ENCODE measurements at places on chromosomes 11 and 22.

DNA sequence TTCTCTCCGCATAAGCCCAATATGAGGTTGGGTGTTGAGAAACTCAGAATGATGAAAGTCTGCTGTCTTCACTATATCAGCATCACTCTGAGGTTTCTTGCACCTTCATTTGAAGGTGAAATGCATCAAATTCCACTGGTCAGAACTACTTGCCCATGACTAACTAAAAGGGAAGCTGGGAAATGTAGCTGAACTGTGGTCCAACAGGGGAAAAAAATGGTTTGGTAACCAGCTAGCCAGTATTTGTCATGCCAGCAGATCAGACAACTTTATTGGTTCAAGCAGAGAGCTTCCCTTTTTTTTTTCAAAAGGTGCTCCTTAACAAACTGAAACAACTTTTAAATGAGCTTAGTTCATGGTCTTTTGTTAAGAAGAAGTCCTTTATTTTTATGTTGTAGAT lies 14.2 kb upstream of the PIK3C2A start:
- no peak for DNase-seq

DNA sequence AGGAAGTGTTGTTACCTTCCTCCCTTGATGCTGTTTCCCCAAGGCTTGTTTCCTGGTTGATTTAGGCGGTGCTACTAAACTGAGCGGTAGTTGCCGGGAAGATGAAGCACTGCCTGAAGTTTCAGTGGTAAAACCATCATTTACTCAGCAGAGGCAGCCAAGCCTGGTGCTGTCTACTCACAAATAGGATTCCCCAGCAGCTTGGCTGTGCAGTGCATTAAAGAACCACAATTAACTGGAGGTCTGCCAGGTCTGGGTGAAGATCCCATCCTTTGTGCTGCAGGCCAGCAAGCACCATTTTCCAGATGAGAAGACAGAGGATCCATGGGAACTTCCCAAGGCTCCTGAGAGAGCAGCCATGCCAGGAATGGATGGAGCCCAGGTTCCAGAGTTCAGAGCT lies 231.9 kb upstream of the E2F8 start:
- DNase-seq: no peak

DNA sequence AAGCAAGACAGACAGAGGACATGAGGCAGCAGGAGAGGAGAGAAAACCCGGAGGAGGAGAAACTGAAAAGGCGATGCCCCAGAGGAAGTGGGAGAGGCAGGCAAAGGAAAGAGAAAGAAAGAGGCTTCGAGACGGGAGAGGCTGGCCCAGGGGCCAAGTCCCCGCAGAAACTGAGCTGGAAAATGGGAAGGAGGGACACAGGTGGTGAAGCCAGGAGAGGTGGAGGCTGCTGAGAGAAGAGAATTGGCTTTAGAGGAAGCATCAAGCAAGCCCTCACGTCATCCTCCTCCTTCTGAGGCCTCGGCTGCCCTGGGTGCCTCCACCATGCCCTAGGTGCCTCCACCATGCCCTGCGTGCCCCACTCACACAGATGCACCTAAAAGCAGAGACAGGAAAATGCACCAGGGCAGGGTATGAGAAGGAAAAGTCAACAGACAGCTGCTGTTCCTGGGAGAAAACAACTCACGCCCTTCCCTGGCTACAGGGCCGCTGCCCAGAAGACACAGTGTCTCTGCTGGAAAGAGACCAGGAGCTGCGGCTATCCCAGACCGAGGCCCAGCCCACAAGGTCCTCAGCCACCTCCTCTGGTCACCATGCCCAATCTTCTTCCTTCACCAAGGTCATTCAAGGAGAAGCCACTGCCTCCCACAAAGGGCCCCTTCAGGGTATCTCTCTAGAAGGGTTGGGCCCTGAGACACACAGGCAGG lies 14.3 kb downstream of the FXYD6 start:
- no peak for DNase-seq

- DNase-seq: no peak
These were observed 1054.4 kb downstream of the TBC1D22A start for GRCh38 chr22:47816863-47817210.
